ENCODE measurements at places on chromosomes 7 and 10.

DNA sequence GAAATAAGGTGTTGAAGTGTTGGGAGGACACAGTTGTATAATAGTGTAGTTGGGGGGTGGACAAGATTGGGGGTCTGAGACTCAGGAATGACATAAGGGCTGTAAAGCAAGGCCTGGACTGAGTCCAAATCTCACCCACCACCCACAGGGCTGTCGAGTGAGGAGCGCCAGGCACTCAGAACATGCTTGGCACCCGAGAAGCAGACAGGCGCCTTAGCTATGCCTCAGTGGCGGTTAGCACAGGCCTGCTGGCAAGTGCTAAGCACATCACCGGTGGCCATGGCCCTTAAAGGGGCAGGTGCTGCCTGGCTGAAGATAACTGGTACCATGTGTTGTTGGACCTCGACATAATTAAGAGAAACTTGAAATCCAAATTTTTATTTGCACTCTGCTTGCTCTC, 90.7 kb downstream of the COL13A1 start:
- no peak for DNase-seq

- no peak for DNase-seq
Measured at GRCh38 chr7:91039033-91039432, 225.2 kb upstream of the FZD1 start.

- no peak for DNase-seq
Measured at GRCh38 chr7:78247910-78248689, 449.5 kb downstream of the PHTF2 start.

- no peak for DNase-seq
Measured at GRCh38 chr7:142057101-142057500, 54.4 kb upstream of the MGAM2 start.

GRCh38 chr10:93445978-93446720, 36.0 kb downstream of the MYOF start:
- DNase-seq, result no peak

DNA sequence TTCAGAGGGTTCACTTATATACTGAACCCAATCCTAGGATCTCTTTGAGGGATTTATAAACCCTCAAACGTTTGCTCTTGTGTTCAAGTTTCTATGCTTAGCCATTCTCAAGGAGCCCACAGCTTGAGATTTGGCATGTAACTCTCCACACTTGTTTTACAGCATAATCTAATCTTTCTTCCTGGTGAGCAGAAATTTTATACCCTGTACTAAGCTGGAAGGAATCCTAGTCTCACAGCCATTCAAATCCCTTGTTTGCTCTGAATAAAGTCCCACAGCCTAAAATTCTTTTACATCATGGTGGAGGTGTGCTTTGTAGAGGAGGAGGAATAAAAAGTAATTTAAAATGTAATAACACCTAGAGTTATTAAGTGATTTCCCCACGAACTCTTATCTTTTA, 5.3 kb upstream of the AGR2 start:
- no peak for DNase-seq

DNA sequence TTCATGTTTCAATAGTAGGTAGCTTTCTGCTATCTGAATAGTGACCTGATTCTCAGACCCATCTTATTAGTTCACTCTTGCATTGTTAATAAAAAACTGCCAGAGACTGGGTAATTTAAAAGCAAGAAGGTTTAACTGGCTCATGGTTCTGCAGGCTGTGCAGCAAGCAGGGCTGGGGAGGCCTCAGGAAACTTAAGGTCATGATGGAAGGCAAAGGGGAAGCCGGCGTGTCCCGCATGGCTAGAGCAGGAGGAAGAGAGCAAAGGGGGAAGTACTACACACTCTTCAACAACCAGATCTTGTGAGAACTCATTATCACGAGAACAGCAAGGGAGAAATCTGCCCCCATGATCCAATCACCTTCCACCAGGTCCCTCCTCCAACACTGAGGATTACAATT, 185.2 kb upstream of the PITRM1 start:
- DNase-seq, result no peak

DNA sequence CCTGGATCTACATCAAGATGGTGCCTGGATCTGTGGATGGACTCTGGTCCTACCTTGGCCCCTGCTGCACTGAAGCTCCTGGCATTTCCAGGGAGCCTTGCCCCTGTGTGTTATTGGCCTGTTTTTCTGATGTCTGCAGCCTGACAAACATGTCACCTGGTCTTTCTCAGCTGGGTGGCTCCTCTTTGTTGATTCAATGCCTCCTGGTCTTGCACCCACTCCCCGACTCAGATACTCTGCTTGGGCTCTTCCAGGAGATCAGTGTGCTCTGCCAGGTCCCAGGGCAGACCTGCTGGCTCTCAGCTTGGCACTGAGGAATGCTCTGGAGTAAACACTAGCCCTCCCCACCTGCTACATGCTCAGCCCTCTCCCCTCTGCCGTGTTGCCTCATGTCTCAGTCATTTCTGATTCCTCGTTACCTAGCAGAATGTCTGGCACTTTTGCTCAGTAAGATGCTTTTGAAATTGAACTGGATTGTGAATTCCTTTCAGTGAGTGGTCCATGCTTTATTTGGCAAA, 253.3 kb upstream of the BMPER start:
- DNase-seq, result no peak

GRCh38 chr7:115449689-115450088, 527.8 kb downstream of the MDFIC start:
- DNase-seq, result no peak

DNA sequence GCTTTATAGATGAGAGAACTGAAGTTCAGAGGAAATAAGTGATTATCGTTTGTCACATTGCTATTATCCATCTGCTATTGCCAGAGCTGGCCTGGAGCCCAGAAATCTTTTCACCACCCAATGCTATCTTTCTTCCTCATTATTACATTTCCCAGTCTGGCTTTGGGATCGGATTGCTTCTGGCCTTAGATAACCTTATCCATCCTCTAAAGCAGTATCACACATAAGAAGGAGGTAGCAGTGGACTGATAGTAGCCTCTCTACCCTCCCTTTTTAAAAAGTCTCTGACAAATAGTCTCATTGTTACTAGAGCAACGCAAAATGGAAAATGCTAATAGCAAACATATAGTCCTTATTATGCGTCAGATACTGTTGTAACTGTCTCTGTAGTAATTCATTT, 1.3 kb upstream of the CLDN12 start:
- DNase-seq, result no peak

DNA sequence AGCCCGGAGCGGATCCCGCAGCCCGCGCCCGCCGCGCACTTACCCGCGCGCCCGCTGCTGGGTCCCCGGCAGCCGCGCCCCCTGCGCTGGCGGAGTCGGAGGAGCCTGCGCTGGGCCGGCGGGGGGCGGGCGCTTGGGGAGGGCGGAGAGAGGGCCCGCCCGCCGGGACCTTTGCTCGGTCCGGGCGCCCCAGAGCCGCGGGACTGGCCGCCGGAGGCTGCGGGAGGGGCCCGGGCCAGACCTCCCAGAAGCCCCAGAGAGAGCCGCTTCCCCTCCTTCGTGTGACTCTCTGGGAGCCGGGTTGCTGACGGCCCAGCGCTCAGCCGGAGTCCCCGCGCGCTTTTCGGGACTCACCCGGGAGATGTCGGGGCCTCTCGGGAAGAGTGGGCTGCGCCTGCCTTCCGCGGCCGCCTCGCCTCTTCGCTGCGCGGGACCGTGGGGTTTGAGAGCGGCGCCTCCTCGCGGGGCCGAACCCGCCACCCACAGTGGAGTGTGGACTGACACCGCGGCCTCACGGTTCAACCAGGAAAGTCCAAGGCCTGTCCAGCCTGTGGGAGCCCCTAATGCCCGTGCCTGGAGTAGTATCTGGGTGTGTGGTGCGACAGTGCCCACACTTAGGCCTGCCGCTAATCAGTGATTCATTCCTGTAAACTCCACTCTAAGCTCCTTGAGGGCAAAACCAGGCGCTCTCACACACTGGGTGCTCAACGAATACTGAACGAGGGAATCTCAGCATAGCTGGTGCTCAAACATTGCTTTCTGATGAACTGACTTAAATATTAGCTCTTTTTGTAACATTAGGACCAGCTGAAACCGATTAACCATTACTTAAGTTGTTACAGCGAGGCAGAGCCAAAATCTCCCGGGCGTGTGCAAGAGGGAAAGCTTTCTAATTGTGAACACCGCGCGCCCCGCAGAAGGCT, at the start of gene GSDME:
Gene GSDME, minus strand, starts transcription at position 112 of the 923 bp plus-strand sequence. CDS start 7,690 bp downstream, outside the sequence.
- DNase-seq, result peak; percentile 83

DNA sequence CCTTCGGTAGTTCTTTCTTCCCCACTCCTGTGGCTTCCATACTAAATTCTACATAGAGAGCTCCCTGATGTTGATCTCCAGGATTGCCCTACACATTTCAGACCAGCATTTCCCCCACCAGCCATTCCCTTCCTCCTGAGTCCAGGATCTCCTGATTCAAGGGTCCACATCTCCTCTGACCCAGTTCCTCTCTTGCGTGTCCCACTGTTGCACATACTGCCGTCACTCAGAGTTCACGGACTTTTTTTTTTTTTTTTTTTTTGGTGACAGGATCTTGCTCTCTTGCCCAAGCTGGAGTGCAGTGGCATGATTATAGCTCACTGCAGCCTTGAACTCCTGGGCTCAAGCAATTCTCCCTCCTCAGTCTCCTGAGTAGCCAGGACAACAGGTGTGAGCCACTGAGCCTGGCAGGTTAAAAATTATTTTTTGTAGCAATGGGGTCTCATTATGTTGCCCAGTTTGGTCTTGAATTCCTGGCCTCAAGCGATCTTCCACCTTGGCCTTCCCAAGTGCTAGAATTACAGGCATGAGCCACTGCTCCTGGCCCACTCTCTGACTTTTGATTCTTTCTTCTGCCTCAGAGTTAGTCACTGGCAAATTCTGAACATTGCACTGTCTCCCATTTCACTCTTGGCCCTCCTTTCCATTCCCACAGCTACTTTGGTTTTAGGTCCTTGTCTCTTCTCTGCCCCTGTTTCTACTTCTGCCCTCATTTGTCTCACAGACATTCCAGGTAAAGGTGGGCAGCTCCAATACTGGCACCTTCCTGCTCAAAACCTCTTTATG, 29.6 kb upstream of the ZRANB1 start:
- no peak for DNase-seq

- no peak for DNase-seq
Measured at GRCh38 chr10:52004342-52004949, 305.1 kb upstream of the CSTF2T start.

GRCh38 chr7:29194594-29195427, at the start of gene CHN2:
Gene CHN2 (plus strand): TSS chr7:29194775.
- peak; percentile 71 for DNase-seq

DNA sequence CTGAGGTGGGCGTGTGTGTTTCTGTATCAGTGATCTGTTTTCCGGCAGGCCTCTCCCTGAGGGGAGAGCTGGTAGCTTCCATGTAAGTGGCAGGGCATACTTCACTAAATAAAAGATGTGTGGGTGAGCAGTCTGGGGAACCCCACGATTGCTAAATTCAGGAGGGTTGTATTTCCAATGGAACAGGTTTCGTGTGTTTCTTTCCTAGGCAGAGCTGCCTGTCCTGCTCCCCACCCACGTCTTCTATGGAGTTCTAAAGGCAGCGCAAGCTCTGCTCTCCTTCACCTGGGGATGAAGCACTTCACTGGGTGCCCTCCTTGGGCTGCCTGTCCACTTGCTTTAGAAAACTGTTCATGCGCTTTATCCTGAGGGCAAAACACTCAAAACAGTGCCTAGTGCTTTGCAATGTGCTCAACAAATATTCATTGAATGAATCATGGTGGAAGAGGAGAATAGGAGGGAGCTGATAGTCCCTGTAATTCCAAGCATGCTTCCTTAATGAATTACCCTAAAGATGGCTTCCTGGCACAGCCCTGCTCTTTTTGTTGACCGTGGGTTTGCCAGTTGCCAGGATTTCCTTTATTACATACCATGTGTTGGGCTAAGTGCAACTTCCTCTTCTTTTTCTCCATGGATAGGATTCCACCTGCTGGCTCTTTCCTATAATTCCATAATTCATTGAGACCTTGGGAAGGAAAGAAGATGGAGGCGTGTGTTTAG, 50.6 kb upstream of the SRPK2 start:
- DNase-seq, result no peak

- no peak for DNase-seq
Measured at GRCh38 chr10:95334805-95335144, 44.0 kb upstream of the PDLIM1 start.

GRCh38 chr7:112262036-112262435, 55.5 kb downstream of the ZNF277 start:
- DNase-seq, result no peak

DNA sequence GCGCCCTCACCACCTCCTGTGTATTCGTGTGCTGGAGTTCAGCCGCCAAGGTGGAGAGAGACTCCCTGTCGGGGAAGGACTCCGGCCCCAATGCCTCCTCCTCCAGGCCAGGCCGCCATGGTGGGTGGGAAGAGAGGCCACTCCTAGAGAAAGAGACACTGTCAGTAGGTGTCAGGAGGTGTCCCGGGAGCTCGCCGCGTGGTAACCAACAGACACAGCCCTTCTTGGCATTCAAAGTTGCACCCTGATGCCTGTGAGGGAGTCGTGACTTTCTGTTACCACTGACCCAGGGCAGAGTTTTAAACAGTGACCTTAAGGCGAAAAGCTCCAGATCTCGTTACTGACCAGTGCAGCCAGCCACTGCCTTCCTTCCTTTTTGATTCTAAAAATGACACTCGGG, 155.2 kb downstream of the CUX1 start:
- no peak for DNase-seq

GRCh38 chr10:52121688-52122087, 192.4 kb upstream of the DKK1 start:
- no peak for DNase-seq

- DNase-seq, result no peak
Measured at GRCh38 chr7:102875700-102876295, 37.0 kb upstream of the LRRC17 start.

- no peak for DNase-seq
Measured at GRCh38 chr7:156669035-156669828, 28.7 kb downstream of the RNF32 start.

GRCh38 chr7:44469461-44470134, 20.9 kb downstream of the NUDCD3 start:
- DNase-seq, result no peak

DNA sequence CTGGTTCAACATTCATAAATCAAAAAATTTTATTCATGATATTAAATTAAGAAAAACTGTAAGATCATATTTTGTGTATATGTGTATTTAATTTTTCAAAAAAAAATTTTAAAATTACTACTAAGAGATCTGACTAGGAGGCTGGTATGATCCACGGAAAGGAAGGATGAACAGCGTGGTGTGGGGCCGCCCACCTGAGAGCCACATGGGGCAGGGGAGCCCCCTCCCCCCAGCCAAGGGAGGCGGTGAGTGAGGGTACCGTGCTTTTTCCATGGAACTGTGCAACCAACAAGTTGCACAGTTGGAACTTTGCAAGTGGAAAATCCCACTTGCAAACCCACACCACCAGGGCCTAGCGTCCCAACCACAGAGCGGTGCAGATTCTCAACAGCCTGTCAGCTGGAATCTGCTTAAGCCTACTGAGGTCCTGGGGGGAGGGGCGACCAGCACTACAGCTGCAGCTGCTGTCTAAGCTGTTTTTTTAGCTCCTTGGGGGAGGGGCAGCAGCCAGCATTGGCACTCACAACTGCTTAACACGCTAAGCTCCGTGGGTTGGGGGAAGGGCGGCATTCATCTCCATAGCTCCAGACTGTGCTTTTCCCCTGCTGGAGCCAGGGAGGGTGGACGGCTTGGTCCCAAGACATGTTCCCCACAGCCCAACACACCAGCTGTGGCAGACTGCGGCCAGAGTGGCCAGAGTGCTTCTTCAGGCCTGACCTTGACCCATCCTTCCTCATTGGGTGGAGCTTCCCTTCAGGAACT, 94.2 kb upstream of the IGFBP3 start:
- peak; percentile 78 for DNase-seq

- DNase-seq, result no peak
Measured at GRCh38 chr10:72235544-72236279, 19.6 kb upstream of the ASCC1 start.

GRCh38 chr10:102602272-102603045, 41.8 kb upstream of the TRIM8 start:
- DNase-seq, result peak; percentile 61

All from left ventricle myocardium superior (tissue), 1 donor.